ENCODE measurements at places on chromosomes 13 and 19.
A peak's percentile ranks its signal among the peaks of the same experiment; 100 is the strongest.

DNA sequence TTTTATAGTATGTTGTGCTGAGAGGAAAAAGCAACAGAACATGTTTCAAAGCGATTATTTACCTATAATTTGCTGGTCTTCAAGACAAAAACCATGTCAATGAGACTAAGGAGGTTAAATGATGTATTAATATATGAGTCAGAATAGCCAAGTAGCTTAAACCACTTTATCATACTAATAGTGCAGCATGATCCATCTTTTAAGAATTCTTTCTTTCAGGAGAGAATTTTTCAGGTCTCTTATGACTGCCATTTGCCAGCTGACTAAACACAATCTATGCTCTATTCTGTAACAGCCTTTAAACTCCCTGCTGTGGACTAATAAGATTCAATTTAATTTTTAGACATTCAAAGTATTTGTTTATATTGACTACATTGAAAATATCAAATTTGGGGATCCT lies 93.7 kb downstream of the TRPC4 start:
- DNase-seq, result no peak

- peak; percentile 93 for DNase-seq
Measured at GRCh38 chr19:13162724-13163608, 12.8 kb downstream of the IER2 start.

GRCh38 chr13:76799696-76800095 lies 86.5 kb downstream of the KCTD12 start:
- no peak for DNase-seq

GRCh38 chr19:47153266-47153665 lies 22.6 kb downstream of the SAE1 start:
- no peak for DNase-seq

DNA sequence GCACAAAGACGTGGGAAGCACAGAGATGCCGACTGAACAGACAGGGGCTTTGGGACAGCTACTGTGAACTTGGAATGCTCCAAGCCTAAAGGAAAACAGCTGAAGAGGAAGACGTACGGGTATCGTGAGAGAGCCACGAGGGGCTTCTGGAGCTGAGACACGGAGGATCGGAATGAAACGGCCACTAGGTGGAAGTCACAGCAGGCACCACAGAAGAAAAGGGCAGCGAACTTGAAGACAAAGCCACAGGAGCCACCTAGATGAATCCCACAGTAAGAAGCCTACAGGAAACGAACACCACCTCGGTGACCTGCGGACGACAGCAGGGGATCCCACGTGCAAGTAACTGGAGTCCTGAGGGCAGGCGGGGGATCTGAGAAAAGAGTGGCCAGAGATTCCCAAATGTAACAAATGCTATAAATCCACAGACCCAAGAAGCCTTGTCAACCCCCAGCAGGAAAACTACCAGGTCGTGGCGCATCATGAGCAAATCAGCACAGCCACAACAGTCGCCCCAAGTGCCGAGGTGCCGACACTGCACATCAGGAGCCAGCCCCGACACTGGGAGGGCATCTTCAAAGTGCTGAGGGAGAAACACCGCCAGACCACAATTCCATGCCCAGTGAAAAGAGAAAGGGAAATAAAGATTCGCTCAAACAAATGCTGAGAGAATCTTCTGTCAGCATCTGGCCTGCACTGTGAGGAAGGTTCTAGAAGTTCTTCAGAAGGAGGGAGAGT lies 39.3 kb upstream of the ISYNA1 start:
- DNase-seq, result no peak

DNA sequence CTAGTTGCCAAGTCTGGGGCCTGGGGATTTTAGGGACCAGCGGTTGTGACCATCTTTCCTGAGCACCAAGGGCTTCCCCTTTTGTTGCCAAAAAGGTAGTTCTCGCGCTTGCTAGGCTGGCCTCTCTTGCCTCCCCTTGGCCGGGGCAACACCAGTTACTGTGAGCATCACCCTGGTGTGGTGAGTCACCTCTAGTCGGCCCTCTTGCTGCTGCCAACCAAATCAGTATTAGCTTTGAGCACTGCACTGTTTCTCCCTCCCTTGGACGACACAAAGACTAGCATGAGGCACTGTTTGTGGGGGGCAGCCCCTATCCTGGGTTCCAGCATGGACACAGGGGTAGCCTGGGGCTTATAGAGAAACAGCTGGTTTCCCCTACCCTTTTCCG lies 6.9 kb downstream of the SYDE1 start:
- DNase-seq, result no peak

- DNase-seq, result no peak
Measured at GRCh38 chr19:6812612-6813011, 40.1 kb downstream of the VAV1 start.

- no peak for DNase-seq
Measured at GRCh38 chr13:20446405-20446804, 79.3 kb downstream of the CRYL1 start.

DNA sequence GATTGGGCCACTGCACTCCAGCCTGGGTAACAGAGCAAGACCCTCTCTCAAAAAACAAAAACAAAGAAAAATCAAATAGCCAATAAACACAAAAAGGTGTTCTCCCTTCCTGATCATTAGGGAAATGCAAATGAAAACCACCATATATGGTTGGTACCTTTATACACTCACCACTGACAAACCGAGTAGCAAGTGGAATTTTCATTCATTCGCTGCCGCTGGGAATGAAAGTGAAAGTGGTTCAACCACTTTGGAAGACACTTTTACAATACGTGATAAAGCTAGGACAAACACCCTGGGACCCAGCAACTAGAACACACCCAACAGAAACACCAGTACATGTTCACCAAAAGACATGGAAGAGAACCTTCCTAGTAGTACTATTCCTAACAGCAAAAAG lies 21.0 kb downstream of the GRIK5 start:
- DNase-seq, result peak; percentile 14

DNA sequence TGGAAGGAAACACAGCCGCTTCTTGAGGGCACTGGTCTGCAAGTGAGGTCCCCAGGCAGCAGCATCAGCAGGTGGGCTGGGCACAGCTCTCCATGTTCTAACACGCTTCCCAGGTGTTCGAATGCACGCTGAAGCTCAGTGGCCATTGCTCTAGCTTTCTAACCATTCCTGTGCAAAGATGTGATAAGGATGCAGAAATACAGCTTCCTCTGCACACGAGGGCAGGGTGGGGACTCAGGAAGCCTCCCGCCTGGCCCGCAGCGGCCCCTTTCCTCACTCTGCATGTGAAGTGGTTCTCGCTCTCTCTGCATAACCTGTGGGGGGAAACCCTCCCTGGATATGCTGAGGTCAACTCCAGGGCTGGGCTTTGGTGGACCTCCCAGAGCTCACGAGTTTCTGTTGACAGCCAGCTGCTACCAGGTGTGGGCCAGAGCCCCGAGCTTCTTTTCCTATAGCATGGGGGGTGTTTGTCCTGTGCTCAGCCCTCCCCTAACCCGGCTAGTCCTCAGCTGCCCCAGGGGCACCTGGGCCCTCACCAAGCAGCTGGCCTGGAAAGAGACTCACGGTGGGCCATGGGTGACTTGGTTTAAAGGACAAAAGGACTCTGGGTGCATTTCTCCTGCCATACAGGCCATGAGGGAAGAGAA lies 168.2 kb downstream of the TEX29 start:
- no peak for DNase-seq

DNA sequence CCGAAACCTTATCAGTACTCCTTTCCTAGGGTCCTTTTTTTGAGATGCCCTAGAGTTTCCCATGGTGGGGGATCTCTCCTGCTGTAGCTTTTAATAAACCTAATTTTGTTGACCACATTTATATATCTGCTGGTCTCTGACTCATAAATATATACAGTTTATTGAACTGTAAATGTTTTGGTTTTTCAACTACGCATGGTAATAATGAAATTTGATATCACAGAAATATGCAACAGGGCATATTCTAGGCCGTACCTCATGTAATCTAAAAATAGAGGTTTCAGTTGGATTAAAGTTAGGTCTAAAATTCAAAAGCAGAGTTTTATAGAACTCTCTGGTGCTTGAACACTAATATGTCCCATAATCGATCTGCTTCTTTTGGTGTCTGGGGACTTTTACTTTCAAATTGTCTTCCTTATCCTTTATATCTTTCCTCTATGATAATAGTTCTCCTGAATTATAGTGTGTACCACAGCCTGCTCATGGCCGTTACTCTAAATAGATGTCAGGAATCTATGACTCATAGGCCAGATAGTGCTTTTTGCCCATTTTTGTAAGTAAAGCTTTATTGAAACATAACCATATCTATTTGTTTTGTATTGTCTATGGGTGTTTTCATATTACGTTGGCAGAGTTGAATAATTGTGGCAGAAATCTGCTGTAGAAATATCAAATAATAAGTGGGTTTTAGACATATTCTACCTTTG lies 324.8 kb upstream of the PCDH9 start:
- DNase-seq, result no peak

DNA sequence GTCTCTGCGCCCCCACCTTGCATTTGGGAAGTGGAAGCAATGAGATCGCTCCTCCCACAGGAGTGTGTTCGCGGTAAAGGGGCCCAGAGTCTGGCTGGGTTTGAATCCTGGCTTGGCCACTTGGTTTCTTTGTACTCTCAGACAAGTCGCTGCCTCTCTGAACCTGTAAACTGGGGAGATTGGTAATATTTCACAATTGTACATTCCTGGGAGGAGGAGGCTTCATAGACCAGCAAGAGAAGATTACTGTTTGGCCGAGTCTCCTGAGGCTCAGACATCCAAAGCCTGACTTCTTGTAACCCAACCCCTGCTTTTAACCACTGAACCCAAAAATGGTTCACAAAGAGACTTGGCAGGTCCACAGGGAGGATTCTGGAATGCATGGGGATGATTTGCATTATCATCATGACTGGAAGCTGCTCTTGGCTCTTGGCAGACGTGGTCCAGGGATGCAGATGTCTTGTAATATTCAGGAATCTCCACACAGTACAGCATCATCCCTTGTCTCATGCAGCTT lies 13.6 kb upstream of the STRN4 start:
- DNase-seq, result no peak

DNA sequence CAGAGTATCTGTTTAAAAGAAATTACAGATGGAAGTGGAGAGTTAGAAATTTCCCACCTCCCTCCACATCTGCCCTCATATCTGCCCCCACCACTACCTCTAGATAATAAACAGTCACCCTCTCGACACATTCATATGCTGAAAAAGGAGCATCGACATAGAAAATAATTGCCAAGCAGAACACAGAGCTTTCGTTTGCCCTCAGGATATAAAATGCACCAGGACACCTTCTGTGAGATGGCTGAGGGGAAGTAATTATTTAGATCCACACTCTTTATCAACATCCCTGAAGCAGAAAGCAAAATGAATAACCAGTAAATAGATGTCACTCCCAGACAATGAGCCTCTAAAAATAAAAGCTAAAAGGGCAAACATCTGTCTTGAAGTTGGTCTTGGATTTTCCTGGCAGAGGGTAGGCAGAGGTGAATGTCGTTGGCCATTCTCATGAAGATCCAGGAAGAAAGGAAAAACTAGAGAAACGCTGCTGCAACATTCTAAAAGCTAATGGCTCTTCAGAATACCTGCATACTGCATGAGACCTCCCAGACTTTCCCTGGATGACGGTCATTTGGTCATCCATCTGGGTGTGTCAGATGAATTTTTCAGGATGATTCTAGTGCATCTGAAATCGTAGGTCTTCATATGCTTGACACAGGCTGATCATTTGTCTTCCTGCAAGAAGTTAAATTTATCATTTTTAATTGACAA lies 527.5 kb downstream of the RFC3 start:
- no peak for DNase-seq

- no peak for DNase-seq
Measured at GRCh38 chr13:83878691-83879430, 3.4 kb downstream of the SLITRK1 start.

- DNase-seq, result no peak
Measured at GRCh38 chr13:75055296-75055695, 426.7 kb downstream of the TBC1D4 start.

DNA sequence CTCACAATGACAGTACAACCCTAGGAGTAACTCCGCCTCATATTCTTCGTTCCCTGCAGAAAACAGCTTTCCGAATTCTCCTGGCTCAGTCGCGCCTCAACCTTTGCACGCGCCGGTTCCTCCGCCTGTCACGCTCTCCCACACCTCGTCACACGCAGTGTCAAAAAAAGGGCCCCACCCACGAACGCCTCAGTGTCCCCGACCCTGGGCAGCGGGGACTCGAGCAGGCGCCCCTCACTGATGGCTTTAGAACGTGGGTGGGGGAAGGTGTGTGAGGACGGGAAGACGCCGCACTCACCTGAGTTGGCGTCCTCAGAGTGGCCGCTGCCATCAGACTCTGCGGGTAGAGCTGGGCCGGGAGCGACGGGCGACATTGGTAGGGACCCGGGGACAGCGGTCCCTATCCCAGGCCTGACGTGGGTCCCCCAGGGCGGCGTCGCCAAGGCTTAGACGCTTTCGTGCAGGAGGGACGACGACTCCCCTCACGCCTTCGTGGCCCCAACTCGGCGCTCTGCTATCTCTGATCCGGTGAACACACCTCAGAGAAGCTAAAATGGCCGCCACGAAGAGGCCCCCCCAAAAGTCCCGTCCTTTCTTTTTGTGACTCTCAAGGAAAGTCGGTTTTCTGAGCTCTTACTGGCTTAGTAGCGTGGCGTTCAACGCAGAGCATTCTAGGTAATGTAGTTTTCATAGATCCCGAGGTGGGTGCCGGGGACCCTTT lies at the start of gene ZNF154:
Gene ZNF154, minus strand, starts transcription at position 564 of the 721 bp plus-strand sequence. Its CDS starts 233 bp downstream, at position 331.
- peak; percentile 6 for DNase-seq

DNA sequence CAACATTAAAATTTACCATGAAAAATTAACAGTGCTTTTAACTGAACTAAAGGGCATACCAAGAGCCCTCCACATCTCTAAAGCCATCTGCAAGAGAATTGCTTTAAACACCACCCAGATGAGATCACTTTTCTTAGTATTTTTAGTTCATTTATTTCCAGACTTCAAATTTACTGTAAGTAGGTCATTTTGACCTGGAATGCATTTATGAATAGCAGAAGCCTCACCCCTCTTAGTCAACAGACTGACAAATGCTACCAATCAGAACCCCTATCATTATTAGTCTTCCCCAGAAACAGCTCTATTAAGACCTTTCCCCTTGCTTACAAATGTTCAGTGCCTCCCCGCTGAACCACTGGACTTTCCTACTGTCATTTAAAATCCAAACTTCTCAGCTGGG lies 27.3 kb downstream of the RUBCNL start:
- no peak for DNase-seq

GRCh38 chr13:100620792-100621191 lies 32.2 kb upstream of the GGACT start:
- no peak for DNase-seq

GRCh38 chr19:42051166-42052115 lies 18.6 kb downstream of the GRIK5 start:
- no peak for DNase-seq

DNA sequence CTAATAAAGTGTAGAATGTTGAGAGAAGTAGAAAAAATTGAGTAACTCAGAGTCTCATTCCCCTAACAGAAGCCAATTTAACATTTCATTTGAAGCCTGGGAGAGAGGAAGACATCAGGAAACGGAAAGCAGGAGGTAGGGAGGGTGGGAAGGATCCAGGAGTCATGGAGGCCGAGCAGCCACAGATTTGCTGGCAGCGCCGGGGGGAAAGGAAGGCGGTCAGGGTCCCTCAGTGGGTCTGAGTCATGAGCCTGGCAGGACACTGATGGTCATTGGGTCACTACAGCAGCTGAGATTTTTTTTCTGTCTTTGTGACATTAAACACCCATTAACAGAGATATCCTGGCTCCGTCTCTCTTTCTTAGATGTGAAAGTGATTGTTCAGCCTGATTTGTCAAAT lies 248.1 kb downstream of the EFNB2 start:
- no peak for DNase-seq

- peak; percentile 50 for DNase-seq
Measured at GRCh38 chr19:46766569-46767317, 20.5 kb upstream of the STRN4 start.

GRCh38 chr13:83378908-83379307 lies 503.4 kb downstream of the SLITRK1 start:
- DNase-seq, result no peak

GRCh38 chr13:99041337-99041736 lies 63.5 kb upstream of the DOCK9 start:
- DNase-seq, result no peak

All from stimulated activated CD4-positive, alpha-beta T cell treated with anti-CD3 and anti-CD28 coated beads, Interleukin-4, amount 100 ng/mL, for 4 hours (primary cell).